NCI-H2029 (cell line): ENCODE measurements at places on chromosomes 4 and X.

- no peak for DNase-seq
Observed at GRCh38 chr4:155322782-155323181, 54.0 kb downstream of the MAP9 start.

DNA sequence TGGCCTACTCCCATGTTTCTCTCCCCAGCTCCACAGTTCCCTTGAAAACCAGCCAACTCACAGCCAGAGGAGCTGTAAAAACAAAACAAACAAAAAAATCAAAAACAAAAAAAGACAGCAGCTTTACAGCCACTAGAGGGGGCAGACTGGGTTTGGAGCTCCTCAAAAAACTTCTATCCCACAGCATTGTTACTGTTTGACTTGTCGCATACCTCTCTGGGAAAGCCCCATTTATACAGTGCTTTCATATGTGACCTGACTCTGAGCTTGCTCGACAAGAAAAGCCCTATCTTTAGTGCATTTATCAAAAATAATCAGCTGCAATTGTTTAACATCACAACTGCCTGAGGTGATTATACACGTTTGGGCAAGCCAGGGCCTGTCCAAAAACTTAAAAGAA is 21.6 kb downstream of the TSPAN6 start:
- DNase-seq, result no peak

- DNase-seq, result no peak
Observed at GRCh38 chr4:99800332-99801004, 16.2 kb upstream of the DAPP1 start.

DNA sequence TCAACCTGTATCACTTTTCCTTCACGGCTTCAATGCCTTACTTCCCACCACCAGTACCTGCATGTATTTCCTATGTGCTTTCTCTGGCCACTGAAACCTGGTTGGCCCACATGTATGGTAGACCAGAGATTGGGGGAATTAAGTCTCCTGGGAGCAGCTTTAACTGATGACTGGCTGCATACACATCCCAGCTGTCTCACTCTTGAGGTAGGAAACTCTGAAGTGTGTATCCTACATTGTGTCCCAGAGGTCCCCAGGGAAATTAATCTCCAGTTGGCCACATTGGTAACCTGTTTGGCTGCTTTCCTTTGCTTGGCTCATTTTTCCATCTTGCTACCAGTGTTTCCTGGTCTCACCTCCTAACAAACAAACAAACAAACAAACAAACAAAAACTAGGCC is 124.4 kb downstream of the ZNF827 start:
- DNase-seq, result no peak

- DNase-seq, result no peak
Observed at GRCh38 chr4:112502871-112503270, 13.1 kb downstream of the NEUROG2 start.

GRCh38 chr4:34861666-34862065 is 1382.6 kb downstream of the ARAP2 start:
- no peak for DNase-seq

GRCh38 chrX:88425739-88426138 is 321.3 kb upstream of the CPXCR1 start:
- no peak for DNase-seq

DNA sequence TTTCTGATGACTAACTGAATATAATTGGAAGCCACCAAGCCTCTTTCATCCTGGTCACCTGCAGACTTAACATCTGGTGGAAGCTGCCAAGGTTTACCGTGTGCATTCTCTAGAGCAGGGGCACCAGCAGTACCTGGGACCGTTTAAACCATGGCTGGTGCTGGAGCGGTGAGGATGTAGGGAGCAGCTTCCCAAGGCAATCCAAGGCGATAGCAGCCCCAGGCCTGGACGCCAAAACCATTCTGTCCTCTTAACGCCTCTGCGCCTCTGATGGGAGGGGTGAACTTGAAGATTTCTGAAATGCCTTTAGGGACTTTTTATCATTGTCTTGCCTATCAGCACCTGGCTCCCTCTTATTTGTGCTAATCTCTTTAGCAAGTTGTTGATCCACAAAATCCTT is 37.3 kb upstream of the SPANXN2 start:
- DNase-seq, result no peak

DNA sequence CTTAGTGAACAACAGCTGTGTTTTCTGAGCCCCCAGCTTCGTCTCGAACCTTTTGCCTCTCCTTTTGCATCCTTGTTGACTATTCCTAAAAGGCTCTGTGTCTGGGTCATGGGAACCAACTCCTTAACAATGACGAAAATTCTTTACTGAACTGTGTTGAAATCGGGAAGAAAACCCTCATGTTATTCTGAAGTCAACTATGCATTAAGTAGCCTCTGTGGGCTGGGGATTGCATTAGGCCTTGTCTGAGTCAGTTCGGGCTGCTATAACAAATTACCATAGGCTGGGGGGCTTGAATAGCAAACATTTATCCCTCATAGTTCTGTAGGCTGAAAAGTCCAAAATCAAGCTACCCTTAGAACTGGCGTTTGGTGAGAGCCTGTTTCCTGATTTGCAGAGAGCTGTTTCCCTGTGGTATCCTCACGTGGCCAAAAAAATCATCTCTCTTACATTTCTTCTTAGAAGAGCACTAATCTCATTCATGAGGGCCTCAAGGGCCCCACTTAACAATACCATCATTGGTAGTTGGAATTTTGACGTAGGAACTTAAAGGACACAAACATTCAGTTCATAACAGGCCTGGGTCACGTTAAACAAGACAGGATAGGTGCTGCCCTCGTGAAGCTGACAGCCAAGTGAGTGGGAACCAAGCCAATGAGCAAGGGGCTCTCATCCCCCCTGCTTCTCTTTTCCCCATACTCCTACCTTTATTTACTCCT is 75.9 kb downstream of the CLNK start:
- DNase-seq, result peak; percentile 29

DNA sequence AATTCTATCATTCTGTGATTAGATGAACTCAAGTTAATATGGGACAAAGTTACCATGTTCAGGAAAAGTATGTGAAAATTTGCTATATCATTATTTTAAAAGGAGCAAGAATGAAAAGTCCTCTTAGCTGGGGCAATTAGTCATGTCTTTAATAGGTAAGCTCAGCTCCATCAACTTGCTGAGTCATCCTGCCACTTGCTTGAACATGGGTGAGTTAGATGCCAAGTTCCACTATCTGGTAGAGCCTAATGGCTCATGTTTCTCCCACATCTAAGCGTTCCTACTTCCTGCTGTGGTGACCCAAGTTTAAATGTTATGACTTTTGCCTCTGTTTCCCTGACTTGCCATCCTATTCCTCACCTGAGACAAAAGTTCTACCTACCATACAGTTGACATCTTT is 276.8 kb downstream of the ZNF674 start:
- no peak for DNase-seq
